ENCODE measurements at places on chromosomes 16 and 17. TPM values are rescaled to one million over a fixed set of nuclear protein-coding genes. Genes with fewer than 3 reads are reported as not detected.

The KRTAP2-1 gene
- total RNA-seq: not detected

The SRCIN1 gene
- 0.14 TPM for total RNA-seq

The CHST6 gene
- not detected for total RNA-seq

The TBX6 gene
- 2.7 TPM for total RNA-seq

The OR1F1 gene
- not detected for total RNA-seq

DNA sequence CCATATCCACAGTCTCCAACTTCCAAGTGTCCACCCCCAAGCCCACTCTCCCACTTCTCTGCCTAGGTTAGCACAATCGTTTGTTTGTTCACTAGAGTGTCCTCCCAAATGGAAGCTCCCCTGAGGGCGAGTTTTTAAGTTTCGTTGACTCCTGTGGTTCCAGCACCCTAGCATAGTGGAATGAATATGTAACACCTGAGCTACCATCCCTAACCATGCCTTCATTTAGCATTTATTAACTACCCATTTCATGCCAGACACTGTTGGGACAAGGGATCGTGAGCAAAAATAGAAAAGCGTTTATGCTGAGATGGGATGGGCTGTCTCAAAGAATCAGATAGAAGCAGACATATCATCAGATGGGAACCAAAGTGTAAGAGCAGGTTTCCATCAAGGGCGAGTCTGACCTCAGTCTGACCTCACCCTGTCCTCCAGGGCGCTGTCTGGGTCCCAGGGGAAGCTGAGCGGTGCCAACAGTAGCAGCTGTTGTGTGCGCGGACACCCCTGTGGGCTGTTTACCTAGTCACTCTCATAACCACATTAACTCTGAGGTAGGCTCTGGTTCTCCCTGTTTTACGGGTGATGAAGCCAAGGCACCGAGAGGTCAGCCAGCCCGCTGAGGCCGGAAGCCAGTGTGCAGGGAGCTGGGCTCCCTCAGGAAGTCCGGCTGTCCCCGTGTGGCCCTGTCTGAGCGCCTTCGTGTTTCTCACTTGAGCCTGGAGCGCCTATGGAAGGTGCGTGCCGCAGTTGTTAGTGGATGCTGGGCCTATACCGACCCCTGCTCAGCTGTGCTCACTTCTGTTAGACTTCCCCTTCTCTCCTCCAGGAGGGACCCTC is 6.2 kb downstream of the CNP start:
- DNase-seq: no peak

DNA sequence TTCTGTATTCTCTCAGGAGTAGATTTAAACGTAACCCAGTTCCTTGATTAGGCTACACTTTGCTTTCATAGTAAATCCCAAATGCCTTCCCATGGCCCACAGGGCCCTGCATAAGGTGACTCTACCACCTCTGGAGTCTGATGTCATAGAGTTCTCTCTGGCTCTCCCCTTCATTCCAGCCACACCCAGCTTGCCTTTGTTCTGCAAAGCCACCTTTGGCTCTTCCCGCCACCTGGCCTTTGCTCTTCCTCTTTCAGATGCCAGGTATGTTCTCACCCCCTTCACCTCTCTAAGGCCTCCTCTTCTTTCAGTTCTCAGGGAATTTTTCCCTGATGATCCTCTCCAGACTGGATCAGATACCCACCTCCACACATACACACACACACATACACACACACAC is 141.3 kb upstream of the HSBP1 start:
- no peak for DNase-seq

DNA sequence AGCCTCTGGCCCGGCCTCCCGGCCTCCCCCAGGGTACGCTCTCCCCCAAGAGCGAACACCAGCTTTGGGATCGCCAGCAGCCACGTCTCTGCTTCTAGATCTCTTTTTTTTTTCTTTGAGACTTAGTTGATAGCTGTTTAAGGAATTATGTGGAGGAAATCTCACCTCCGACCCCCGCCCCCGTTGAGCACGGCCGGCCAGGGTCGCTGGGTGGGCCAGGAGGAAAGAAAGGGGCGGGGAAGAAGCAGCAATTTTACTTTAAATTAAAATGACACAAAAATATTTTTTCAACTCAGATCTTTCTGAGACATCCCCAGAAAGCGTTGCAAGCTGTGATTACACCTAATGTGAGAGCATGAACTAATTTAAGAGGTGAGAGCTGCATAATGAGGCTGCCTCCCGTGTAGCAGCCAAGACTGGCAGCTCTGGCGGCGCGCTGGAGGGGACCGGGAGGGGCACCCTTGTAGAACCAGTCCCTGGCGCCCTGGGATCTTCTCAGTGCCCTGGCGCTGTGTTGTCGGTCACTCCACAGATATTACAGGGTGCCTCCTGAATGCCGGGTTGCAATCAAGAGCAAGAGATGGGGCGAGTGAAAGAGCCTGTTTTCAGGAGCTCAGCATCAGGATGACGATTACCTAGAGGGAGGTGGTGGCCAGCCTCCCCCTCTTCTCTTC is 1.9 kb upstream of the CBLN1 start:
- no peak for DNase-seq

- no peak for DNase-seq
Observed at GRCh38 chr16:88448461-88449266, 4.4 kb upstream of the ZFPM1 start.
